ENCODE measurements at places on chromosomes 4 and X. TPM values are rescaled to one million over a fixed set of nuclear protein-coding genes. Genes with fewer than 3 reads are reported as not detected.

DNA sequence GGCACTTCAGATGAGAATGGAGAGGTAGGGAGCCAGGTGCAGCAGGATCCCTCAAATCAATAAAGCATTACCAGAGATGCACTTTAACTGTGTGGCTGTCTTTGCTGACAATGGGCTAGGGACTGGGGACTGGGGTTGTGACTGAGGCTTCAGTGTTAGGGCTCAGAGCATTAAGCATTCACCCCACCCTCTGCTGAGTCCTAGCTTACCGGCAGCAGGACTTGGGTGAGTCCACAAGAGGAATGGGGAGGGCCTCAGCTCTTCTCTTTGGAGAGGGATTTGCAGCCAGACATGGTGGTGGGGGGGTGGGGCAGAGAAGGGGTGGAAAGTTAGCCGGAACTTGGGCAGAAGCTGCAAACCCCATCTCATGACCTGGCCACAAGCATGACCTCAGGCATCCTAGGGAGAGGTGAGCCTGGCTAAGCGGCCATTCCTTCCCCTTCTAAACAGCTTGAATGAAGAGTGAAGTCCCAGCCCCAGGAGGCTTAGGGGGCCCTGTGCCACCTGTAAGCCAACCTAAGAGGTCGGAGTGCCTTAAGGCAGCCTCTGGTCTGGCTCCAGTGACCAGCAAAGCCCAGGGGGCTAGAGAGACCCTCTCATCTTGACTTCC lies 78.4 kb downstream of the STARD8 start:
- no peak for DNase-seq

DNA sequence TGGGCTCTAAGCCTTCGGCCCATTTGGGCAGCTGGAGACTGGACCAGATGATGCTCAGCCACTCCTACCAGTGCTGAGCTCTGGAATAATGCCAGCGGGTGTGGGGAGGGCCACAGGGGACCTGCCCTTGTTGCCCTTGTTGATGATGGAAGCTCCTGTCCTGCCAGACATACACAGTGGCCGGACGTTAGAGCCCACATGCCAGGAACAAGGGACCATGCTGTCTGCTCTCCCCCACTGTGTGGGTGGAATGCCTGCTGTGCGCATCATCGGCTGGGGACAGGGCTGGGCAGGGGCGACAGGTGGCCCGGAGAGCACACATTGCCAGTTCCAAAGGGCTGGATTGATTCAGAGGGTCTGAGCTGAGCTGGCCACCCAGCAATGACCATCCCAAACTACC lies 2.0 kb downstream of the ABLIM2 start:
- DNase-seq, result no peak

ZNF732 gene
- not detected for total RNA-seq

GRCh38 chrX:74370487-74370886 lies 50.8 kb upstream of the SLC16A2 start:
- no peak for DNase-seq

GRCh38 chrX:63747331-63747730 lies 37.7 kb downstream of the ARHGEF9 start:
- no peak for DNase-seq
